ENCODE measurements at places on chromosomes 13 and 19.

DNA sequence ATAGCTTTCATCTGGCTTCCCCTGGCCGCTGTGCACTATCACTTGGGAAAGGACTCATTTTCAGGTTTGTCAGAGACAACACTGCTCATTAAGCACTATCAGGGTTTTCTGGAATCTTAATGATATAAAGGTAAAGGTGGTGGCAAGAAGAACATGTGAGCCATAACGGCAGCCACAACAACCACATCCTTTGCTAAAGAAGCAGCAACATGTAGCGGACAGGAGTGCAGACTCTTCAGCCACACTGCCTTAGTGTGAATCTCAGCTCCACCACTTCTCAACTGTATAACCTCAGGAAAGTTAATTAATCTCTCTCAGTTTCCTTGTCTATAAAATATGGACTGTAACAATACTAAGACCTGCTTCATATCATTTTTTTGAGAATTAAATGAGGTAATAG lies 24.1 kb upstream of the MIR17HG start:
- no peak for DNase-seq

DNA sequence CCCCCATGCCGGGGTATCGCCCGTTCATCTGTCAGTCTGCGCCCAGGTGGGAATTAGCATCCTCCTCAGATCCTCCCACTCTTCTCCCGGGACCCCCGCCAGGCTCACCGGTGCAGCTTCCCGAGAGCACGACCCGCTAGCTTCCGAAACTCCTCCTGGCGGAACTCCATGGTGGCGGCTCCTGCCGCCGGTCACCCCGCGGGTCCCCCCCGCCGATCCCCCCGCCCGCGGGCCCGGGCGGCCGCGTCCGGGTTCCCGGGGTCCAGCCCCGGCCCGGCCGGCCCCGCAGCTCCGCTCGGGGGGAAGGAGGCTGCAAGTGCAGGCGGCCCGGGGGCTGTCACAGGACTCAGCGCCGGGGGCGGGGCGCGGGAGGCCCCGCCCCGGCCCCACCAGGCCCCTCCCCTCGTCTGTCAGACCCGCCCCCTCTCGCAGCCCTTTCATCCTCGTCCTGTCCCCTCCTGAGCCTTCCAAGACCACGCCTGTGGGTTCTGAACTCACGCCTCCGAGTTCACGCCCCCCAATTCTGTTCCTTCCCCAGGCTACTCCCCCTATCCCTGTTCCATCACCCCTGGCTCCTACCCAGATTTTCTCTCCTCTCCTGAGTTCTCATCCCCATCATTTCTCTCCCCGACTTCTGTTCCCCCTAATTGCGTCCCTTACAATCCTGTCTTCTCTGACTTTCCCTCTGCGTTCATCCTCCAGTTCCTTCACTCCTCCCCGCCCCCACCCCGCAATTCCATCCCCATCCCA lies at the start of gene SLC17A7:
TSS of gene SLC17A7 (minus strand) at position 318 of the 750 bp plus-strand sequence. CDS start at position 170, 148 bp downstream.
- no peak for DNase-seq

- no peak for DNase-seq
These were observed 14.8 kb upstream of the GPI start for GRCh38 chr19:34350161-34350561.

GRCh38 chr13:30334663-30335386 lies 27.5 kb upstream of the KATNAL1 start:
- no peak for DNase-seq

DNA sequence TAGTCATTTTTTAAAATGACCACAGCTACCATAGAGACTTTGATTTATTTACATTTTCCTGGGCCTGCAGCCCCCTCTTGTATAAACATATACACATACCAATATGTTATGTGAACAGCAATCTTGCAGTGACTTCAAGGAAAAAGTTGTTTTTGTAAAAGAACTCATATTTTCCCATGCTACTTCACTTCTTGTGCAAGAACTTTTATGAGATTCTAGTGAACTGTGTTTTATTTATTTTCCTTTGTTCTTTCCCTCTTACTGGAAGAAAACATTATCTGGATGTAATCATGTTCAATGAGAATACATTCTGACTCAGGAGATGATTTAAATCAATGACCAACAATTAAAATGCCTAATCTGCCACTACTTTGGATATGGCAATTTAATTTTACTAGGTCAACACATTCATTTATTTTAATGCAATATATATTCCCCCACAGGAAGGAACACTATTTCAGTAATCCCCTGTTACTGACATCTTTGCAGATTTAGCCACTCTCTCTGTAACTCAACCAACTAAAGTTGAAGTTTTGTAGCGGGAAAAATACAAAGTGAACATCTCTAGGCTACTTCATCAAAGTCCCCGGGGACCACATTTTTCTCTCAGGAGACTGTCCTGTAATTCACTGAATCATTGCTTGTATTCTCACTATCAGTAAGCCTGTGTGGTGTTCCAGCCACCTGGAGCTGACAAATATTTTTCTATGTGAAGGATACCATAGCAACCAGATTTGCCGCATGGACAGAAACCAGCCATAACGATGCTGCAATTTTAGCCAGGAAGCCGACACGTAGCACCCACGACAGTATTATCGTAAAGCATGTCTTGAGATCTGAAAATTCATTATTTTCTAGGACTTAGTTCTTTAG lies 90.5 kb downstream of the STARD13 start:
- peak; percentile 86 for DNase-seq

DNA sequence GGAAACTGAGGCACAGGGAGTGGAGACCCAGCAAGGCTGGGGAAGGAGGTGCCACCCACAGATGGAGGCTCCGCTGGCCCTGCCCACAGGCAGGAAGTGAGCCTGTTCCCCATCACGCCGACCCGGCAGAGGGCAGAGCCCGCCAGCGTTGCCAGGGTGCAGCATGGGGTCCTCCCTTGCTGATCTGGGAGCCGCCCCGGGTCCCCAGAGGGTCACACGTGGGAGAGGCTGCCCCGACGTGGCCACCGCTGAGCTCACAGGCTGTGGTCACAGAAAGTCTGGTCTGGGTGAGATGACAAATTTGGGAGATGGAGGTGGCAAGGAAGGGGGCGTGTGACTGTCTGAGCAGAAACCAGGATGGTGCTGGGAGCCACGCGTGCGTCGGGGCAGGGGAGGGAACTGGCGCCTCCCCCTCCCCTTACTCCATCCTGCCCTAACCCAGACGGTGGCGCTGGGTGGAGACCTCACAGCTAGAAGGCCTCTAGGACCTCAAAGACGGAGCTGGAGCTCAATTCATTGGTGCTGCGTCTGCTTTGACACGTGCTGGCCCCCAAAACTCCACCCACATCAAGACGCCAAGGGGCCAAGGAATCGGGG lies 7.7 kb downstream of the MEX3D start:
- DNase-seq, result no peak

- DNase-seq, result no peak
These were observed 105.4 kb downstream of the URI1 start for GRCh38 chr19:30047432-30047831.

DNA sequence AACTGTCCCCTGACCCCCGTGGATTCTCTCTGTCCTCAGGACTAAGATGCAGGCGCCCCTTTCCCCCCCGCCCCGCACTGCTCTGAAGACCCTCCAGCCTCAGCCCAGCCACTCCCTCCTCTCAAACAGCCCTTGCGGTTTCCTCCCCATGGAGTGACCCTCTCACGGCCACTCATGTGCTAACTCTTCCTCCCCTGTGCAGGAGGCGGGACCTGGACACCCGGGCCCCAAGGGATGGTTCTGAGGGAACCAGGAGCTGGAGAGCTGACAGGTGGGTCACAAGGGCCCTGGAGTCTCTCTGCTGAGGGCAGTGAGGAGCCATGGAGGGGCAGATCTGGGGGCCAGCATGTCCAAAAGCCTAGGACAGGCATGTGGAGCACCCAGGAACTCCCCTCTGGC lies 1.9 kb downstream of the ISOC2 start:
- DNase-seq, result no peak

Measured in GM04503 (cell line).